ENCODE measurements at places on chromosomes 3 and 15.

GRCh38 chr15:34490417-34491193 is 53.0 kb upstream of the GOLGA8A start:
- no peak for DNase-seq

- no peak for DNase-seq
Measured at GRCh38 chr3:142450189-142450588, 2.4 kb upstream of the XRN1 start.

- no peak for DNase-seq
Measured at GRCh38 chr3:16427103-16427965, 86.2 kb downstream of the RFTN1 start.

DNA sequence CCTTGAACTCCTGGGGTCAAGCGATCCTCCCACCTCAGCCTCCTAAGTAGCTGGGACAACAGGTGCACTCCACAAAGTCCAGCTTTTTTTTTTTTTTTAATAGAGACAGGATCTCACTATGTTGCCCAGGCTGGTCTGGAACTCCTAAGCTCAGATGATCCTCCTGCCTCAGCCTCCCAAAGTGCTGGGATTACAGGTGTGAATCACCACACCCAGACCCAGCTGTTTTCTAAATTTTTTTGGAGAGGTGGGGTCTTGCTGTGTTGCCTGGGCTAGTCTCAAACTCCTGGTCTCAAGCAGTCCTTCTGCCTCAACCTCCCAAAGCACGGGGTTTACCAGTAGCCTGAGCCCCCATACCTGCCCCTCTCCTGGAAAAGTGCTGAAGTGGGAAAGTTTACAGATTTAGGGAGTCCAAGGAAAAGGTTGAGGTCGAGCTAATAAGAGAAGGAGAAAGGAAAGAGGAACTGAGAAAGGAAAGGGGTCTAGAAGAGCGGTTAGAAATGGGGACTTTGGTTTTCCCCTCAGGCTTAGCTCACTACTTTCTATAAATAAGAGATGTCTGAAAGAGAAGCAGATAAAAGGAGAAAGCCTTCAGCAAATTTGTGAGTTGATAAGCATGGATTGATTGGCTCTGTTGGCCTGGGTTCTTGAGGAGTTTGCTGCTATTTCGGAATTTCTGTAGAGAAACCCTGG is 23.6 kb downstream of the UBE2E1 start:
- no peak for DNase-seq

DNA sequence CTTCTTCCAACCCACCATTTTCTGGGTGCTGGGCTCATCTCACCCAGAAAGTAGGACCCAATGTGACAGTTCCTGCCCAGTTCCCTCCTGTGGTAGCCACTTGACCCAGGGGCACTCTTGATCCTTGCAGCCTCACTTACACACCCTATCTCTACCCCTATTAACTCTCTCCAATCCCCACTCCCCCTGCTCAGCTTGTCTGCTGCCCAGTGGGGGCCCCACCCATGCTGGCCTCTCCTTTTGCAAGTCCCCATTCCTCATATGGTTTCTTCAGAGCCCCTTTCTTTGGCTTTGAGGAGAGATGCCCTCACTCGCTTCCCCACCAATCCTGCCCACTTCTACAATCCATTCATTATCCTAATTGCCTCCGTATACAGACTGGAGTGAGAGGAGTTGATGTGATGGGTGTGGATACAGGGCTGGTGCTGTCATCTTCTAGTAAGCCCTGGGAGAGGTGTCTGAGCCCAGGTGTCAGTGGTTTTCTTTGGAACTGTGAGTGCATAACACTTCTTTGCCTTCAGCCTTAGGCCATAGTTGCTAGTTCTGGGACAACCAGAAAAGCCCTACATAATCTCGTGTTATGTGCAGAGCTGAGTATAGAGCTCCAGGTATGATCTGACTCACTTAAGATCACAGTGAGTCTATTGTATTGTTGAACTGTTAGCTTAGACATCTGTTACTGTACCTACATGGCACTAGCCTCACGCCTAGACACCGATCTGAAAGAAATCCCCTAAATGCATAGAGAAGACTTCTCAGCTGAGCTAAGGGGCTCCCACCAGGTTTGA is 4.8 kb upstream of the CCR5 start:
- DNase-seq: no peak

DNA sequence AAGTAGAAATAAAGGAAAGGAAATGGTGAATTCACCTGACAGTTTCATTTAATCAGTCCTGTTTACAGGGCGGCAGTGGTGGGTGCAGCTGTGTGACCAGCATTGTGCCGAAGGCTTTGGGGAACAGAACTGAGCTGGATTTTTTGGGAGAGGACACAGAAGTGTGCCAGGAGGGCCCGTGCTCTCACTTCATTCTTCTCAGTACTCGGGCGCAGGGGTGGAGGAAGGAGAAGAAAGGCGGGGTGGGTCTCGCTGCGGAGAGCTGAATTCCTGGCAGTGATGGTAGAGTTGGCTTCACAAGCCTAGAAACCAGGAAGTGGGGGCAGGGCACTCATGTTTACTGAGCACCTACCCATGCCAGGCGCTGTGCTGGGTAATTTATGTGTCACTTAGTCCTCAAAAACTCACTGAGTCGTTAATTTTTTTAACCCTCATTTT is 64.6 kb downstream of the CRTC3 start:
- peak; percentile 92 for DNase-seq

DNA sequence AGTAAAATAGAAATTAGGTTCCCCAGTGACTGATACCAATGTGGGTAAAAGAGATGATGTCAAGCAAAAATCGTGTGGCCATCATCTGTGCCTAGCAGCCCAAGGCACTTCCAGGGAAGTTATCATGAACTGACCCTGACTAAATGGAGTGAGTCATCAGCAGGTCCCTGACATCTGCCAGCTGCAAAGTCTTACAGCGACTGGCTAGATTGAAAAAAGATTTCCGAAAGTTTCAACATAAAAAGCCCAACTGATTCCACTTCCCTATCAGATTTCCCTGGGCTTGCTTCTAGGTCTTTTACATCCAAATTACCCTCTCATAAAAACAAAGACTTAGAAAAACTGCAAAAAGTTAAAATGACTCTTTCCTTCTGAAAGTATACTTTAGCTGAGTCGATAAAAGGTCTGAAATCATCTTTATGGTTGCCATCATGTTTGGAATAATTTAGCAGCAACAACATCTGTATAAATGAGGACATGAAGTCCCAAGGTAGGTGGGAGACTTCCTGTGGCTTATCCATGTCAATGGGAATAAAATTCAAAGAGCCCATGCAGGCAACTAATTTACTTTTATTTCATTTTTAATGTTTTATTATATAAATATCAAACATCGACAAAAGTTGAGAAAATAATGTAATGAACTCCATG is 342.8 kb downstream of the ERC2 start:
- no peak for DNase-seq

DNA sequence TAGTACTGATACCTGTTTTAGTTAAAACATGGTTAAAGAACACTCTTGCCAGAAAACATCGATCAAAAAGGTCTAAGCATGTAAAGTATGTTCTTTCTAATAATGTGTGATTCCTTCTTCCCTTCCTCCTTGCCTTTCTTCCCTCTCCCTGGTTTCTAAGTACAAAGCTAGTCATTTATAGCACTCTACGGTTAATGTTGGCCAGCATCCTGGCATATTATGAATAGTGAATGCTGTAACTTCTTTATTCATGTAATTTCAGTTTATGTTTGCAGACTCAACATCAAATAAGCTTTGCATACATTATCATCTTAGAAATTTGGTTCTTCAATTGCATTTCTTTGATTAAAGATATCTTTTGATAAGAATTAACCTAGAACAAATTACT is 27.1 kb downstream of the P2RY12 start:
- DNase-seq: no peak

DNA sequence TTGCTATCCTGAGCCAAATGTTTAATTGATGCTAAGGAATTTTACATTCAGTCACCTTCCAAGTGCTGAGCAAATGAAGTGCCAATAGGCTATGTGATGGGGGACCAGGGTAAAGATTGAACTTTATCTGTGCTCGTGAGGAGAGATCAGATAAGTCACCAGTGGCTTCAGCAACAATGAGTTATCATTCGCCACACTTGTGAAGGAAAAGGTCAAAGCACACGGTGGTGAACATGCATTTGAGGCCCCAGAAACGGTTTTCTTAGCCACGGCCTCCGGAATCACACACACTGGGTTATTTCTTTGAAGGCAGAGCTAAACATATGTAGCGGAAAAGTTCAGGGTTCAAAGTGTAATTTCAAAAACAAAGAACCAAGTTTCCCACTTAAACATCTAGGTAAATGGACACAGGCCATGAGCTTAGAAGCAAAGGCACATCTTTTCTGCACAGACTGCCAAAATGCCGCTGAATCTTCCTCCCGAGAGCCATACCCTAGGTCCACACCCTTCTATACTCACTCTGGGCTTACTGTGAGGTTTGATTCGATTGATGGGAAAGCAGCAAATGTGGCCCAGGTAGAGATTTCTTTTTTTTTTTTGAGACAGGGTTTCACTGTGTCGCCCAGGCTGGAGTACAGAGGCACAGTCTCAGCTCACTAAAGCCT is 268.5 kb downstream of the SHQ1 start:
- no peak for DNase-seq

- DNase-seq: no peak
Measured at GRCh38 chr3:59553076-59553475, 503.3 kb upstream of the CFAP20DC start.

DNA sequence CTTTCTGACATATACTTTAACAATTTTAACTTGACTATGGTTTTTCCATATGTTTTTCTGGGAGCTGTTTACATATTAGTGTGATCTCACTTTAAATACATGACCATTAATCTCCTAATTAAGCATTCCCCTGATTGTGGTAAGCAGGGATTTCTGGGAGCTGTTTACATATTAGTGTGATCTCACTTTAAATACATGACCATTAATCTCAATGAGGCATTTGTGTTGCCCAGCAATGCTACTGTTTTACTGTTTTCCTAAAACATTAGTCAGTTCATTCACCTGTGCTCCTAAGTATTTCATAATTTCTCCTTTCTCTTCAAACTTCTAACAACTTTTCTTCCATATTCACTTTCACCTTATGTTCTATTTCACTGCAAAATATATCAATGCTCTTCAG is 3.6 kb upstream of the GRAMD1C start:
- DNase-seq: no peak

DNA sequence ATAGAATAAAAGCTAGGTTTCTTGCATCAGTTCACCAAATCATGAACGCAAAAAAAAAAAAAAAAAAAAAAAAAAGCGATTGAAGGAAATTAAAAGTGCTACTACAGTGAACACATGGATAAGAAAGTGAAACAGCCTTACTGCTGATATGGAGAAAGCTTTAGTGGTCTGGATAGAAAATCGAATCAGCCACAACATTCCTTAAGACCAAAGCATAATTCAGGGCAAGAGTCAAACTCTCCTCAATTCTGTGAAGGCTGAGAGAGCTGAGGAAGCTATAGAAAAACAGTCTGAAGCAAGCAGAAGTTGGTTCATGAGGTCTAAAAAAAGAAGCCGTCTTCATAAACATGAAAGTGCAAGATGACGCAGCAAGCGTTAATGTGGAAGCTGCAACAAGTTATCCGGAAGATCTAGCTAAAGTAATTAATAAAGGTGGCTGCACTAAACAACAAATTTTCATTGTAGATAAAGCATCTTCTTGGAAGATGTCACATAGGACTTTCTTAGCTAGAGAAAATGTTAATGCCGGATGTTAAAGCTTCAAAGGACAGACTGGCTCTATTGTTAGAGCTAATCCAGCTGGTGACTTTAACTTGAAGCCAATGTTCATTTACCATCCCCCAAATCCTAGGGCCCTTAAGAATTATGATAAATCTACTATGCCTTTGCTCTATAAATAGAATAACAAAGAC is 19.2 kb downstream of the P3H2 start:
- DNase-seq: no peak

DNA sequence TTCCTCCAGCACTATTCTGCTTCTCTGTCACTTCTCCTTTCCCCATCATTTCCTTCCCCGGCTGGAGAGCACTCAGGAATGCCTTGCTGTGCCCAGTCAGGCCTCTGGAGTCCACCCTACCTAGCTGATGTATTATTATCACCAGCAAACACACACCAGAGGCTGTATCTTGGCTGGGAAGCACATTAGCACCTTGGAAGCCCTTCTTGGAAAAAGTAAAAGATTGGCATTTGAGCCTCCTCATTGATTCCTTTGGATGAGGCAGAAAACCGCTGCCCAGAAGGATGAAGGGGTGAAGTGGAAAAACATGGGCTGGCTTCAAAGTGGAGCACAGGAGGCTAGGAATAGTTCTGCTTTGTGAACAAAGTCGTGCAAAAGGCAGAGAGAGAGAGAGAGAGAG is 244.3 kb downstream of the RPLP1 start:
- DNase-seq: no peak

- DNase-seq: no peak
Measured at GRCh38 chr3:13080591-13080990, 7.4 kb upstream of the IQSEC1 start.

- DNase-seq: no peak
Measured at GRCh38 chr3:40120806-40121205, 188.7 kb upstream of the EIF1B start.

GRCh38 chr3:8540456-8540855 is 38.8 kb downstream of the LMCD1 start:
- DNase-seq: no peak

All from activated CD4-positive, alpha-beta T cell treated with anti-CD3 and anti-CD28 coated beads, Interleukin-2, amount 10 ng/mL, durations not matched to agents 7 days and 5 days (primary cell).